ENCODE measurements at places on chromosomes 12 and 14.

DNA sequence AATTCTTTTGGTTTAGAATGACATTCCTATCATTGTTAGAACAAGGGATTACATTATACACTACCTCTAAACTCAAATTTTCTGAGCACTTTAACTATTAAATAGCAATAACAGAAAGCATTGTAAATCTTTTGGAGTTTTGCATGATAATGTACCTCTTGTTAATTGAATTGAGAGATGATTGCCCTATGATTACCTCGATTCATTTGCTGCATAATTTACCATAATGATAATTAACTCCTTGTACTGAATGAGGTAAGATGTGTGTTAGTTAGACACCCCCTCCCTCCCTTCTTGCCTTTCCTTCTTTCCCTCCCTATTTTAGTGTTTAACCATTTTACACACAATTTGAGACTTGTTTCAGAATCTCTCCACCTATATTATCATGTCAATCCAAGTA, 469.2 kb downstream of the DIO2 start:
- no peak for DNase-seq

- DNase-seq = no peak
Measured at GRCh38 chr12:72642706-72643105, 370.5 kb downstream of the TRHDE start.

GRCh38 chr14:102539544-102540314, 30.2 kb upstream of the ANKRD9 start:
- DNase-seq = no peak

GRCh38 chr14:92513966-92514843, 624 bp downstream of the RIN3 start:
- DNase-seq = no peak

DNA sequence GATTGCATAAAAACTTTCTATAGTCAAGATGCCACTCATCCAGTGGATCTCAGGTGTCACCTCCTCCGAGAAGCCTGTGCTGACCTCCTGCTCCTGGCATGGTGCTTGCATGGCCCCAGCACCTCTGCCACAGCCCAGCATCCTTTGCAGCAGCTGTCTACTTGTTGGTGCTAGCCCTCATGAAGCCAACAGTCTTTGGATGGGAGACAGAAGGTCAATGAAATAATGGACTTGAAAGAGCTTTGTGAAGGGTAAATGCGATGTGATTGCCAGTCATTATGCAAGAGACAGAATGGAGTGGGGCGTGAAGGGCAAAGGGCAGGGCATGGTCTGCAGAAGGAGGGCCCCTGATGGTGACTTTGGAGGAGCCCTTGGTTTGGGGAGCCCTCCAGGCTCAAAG, 63.0 kb upstream of the CLMN start:
- no peak for DNase-seq

DNA sequence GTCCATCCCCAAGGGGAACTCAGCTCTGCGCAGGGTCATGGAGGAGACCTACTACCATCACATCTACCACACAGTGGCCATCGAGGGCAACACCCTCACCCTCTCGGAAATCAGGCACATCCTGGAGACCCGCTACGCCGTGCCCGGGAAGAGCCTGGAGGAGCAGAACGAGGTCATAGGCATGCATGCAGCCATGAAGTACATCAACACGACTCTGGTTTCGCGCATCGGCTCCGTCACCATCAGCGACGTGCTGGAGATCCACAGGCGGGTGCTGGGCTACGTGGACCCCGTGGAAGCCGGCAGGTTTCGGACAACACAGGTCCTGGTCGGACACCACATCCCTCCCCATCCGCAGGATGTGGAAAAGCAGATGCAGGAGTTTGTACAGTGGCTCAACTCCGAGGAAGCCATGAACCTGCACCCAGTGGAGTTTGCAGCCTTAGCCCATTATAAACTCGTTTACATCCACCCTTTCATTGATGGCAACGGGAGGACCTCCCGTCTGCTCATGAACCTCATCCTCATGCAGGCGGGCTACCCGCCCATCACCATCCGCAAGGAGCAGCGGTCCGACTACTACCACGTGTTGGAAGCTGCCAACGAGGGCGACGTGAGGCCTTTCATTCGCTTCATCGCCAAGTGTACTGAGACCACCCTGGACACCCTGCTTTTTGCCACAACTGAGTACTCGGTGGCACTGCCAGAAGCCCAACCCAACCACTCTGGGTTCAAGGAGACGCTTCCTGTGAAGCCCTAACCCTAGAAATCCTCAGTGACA, 3.8 kb downstream of the FICD start:
- DNase-seq = no peak

DNA sequence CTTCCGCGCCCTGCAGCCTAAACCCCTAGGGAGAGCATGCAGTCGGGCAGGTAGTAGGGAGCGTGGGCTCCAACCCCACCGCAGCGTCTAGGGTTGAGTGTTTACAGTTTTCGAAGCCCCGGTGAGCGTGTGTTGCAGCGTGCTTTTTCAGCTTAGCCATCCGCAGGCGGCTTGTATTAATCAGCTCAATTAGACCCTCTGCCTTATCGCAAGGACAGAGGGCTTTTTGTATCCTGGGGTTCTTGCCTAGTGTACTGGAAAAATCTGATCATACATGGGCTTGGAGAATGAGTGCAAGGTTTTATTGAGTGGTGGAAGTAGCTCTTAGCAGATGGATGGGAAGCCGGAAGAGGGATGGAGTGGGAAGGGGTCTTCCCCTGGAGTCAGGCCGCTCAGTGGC, 44.4 kb upstream of the GNG2 start:
- DNase-seq = no peak

DNA sequence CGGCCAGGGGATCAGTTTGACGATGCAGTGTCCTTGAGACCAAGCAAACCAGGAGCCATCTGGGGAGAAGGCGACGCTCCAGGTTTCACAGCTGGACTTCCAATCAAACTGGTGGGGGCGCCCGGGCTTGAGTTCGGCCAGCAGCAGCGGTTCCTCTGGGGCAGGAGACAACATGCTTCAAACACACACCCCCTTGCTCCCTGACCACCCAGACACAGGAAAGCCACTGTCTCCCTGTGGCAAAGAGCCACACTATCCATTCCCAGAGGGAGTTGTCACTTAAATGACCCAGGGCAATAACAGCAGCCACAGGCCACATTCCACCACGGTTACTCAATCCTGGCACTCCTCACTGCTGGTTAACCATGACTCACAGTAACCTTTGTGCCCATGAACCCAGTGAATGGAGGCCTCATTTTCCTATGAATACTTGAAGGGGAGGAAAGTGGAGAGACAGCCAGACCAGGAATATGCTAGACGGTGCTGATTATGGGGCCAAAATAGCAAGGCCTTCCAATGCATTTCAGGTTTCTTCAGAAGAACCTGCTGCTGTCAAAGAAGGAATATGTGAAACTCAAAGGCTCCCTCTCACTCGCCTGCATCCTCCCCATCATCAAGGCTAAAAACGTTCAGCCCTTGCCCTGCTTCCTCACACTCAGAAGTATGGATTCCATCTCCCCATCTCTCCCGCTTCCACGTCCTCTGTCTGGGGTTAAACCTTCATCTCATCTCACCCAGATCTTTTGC, 8.5 kb downstream of the WSB2 start:
- no peak for DNase-seq

DNA sequence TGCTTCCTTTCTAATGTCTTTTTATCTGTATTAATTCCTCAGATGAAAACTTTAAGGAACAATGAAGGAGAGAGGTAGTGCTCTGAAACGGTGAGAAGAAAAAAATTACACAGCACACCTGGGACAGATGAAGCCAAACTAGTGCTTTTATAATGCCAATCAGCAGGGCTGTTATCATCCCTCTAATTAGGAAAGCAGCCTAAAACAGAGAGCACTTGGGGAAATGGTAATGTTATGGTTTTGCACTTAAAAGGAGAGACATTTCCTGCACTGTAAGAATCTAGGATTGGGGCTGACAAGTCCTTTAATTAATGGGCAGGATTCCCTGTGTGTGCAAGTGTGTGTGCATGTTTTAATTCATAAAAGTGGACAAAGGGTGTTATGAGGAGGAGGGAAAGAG, 4.8 kb upstream of the LMO3 start:
- DNase-seq = no peak

Data from NCI-H1048 (cell line).